ENCODE measurements at places on chromosomes 3 and 15.

DNA sequence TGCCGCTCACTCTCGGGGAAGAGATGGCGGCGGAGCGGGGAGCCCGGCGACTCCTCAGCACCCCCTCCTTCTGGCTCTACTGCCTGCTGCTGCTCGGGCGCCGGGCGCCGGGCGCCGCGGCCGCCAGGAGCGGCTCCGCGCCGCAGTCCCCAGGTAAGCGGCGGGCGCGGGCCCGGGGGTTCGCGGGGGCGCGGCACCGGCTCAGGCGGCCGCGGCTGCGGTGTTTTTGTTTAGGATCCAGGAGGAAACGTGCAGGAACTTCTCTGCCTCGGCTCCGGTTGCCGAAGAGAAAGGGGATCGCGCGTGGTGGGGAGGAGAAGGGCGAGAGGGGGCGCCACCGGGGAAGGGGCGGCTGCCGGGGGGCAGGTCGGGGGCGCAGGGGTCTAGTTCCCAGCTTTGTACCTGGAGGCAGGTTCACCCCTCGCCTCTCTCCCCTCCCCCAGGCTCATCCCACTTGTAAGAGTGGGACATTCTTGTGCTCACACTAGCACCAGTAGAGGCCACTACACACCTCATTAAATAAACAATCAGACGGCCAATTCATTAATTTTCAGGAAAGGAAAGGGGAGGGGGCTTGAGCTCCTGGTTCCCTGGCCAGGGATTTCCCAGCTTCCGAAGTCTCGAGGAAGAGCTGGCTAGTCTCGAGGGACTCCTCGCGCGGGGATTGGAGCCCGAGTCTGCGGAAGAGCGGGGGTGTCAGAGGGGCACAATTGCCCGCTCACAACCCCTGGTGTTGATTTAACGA lies 562 bp downstream of the NEO1 start:
- peak; percentile 42 for DNase-seq

- no peak for DNase-seq
These were observed 5.0 kb upstream of the KBTBD8 start for GRCh38 chr3:66993082-66993481.

DNA sequence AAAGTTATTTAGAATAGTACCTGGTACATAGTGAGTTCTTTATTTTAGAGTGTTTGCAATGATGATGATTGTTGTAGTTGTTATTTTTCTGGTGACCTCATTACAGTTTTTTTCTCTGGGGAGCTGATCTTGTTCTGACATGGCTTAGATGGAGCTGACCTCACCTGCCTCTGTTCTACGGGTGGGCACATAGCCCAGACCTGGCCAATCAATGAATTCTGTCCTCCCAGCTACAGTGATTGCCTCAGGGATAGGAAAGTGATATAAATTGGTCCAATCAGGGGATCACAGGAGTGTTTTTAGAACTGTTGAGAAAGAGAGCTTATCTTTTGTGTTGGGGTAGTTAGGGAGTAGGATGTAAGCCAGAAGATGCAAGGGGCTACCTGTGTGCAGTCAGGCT lies 3.2 kb upstream of the NANOGP8 start:
- DNase-seq: no peak

- DNase-seq: no peak
These were observed 257.1 kb downstream of the MAGI1 start for GRCh38 chr3:65781594-65781993.

DNA sequence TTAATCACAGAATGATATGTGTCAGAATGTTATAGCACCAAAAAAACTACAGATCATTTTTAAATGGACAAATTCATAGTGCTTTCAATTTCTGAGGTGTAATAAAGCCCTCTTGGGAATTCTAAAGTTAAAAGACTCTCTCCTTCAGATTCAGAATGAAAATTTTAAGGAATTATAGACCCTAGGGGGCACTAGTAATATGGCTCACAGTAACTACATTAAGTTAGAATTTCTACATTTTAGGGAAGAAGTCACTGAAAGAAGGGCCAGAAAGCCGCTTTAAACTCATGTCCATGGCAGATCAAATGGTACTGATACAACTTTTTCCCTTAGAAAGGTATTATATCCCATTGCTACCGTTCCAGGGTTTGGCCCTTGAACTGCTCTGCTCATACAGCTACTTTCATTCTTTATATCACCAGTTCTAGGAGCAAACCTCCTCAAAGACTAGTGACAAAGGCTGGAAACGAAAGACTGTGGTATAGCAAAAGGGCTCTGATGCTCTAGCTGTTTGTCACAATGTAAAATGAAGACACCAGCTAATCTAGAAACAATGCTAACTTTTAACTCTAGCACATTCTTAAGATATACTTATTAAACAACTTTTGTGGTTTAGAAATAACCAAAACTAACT lies 18.1 kb downstream of the DAZL start:
- DNase-seq: peak; percentile 67

- peak; percentile 8 for DNase-seq
These were observed 74.4 kb downstream of the MOBP start for GRCh38 chr3:39541917-39542329.

Measured in fibroblast of skin of back (primary cell).